ENCODE measurements at places on chromosomes 6 and 20.
A peak's percentile ranks its signal among the peaks of the same experiment; 100 is the strongest.

DNA sequence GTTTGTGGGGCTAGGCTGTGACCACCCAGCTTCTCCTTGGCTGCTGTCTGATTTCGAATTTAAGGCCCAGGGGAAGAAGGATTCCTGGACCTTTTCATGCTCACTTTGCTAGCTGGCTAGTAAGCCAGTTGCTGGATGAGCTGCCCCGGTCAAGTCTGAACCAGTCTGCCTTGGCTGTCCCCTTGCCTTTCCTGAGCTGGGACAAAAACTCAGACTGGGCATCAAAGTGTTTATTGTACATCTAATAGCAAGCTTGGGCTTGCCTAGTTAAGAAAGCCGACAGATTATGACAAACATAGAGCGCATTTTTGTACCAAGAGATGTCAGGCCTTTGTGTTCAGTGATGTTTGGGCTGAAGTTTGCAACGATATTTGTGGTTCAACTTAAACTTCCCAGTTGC, 750 bp upstream of the PAK5 start:
- DNase-seq, result no peak

- no peak for DNase-seq
Observed at GRCh38 chr6:53813801-53814200, 19.0 kb downstream of the LRRC1 start.

- no peak for DNase-seq
Observed at GRCh38 chr6:154538640-154539191, 28.2 kb upstream of the CNKSR3 start.

DNA sequence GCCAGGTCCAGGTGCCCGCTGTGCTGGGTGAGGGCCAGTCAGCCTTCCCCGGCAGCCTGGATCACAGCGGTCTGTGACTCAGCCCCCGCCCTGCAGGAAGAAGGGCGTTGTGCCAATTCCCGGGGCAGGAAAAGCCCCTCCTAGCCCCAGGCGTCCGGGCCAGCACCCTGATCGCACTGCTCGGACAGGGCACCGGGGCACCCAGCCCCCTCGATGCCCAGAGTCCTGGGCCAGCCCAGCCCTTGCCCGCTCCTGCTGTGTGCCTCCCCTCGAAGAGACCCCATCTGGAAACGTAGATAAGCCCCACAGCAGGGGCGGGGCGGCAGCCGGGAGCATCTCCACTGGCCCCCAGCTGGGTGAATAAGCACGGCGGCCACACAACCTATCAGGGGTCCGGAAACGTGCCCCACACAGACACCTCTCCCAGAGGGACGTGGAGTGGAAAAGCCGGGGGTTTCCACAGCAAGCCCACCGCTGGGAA, 9.9 kb downstream of the LAMA5 start:
- peak; percentile 79 for DNase-seq

DNA sequence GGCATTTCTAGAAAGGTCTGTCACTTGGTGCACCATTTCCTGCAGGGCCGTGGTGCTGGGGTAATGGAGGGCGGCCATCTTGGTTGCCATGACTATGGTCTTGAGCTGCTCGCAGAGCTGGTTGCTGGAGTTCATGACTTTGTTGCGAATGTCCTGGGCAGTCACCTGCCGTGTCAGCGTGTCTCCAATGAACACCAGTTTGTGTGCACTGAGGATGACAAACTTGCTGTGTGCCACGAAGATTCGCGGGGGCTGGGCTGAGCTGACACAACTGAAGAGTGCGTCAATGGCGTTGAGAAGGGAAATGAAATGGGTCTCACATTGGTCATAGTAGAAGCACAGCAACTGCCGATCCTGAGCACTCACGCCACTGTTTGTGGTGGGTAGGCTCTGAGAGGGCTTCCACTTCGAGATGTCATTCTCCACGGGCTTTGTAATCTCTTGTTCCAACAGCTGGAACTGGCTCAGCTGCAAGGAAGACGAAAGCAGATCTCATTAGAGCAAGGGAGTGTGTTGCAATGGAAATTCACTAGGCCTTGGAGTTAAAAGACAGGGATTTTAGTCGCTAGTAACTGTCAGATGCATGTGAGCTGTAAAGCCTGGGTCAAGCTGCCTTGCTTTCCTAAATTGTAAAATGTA, 47.1 kb downstream of the NEDD9 start:
- no peak for DNase-seq

DNA sequence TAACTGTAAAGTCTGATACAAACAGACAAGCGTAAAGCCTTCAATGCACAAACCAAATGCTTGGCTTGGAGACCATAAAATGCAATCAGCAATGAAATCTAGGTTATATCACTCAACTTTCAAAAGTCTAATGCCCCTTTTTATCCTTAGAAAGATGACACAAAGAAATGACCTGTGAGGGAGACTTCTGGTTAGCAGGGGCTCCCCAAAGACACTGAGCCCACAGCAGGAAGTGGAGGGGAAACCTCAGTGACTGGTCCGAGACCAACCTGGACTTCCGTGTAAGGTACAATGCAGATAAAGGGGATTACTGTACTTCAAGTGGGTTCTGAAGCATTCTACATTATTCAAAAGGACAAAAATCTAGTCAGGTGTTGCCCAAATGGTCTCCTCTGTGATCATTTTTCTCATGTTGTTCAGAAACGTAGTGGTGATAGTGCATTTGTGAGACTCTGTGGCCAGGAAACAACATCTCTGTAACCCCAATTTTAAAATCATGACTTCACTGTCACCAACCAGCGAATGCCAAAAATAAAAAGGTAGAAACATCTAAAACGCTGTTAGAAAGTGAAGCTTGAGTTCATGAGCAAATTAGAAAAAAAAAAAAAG, 88.2 kb downstream of the HIVEP2 start:
- no peak for DNase-seq

DNA sequence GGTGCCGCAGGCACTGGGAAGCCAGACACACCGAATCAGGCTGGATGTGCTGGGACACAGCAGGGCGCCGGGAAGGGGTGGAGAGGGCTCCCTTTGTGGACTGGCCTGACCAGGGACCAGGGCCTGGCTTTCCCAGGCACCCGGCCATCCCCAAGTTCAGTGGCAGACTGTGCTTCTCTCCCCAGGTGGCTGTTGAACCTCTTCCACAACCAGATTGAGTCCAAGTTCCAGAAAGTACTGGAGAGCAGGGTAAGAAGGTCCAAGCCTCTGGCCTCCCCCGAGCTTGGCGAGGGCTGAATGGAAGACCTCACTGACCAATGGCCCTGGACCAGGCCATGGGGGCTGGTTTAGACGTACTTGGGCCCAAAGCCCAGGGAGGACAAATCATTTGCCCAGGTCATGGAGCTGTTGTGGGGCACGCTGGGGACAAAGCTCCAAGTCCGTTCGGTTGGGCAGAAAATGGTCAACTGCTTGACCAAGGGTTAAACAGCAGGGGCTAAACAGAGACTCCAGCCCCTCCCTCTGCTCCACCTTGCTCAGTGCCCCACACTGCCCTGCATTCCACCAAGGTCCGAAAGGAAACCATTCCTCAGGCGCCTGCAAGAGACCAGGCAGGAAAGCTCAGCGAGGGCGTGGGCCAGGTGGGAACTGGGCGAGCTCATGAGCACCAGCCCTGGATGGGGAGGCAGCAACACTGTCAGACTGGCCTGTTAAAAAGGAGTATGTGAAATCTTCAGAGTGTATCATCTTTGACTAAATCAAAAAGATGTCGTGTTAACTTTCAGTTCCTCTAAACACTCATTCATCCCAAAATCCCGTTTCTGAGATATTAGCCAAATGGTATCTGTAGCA, 9.1 kb downstream of the LBP start:
- DNase-seq, result no peak

- DNase-seq, result peak; percentile 89
Observed at GRCh38 chr6:113447088-113447831, 409.9 kb upstream of the MARCKS start.

DNA sequence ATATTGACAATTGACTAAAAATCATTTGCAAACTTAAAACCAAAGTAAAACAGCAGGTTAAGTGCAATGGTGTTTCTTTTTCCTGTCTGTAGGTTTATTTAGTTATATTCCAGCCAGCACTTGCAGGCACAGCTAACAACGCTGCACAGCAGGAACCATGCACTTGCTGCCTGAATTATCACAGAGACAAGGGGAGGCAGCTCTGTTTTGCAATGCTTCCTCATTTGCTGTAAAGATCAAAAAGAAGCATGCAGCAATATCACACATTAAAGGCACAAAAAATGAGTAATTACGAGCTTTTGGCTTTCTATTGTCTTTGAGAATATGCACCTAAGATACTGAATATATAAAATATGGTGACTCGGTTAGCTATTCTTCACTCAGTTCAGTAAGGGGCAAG, 241.9 kb downstream of the EPHA7 start:
- DNase-seq, result no peak

DNA sequence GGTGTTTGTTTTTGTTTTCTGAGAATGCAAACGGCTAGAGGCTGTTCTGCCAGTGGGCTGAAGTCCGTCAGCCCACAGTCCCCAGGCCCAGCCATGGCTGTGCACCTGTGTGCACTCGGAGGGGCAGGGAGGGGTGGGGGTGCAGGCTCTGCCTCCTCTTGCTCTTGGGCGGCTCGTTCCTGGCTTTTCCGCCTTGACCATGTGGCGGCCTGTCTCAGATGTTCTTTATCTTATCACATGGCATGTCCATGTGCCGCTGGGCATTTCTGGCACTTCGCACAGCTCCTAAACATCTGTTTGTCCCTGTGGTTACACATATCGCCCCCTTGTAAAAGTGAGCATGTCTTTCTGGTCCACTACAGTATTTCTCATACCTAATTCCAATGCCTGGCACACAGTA, 137.0 kb downstream of the CDH4 start:
- no peak for DNase-seq

GRCh38 chr20:51910321-51911050, 108.2 kb upstream of the SALL4 start:
- peak; percentile 50 for DNase-seq

DNA sequence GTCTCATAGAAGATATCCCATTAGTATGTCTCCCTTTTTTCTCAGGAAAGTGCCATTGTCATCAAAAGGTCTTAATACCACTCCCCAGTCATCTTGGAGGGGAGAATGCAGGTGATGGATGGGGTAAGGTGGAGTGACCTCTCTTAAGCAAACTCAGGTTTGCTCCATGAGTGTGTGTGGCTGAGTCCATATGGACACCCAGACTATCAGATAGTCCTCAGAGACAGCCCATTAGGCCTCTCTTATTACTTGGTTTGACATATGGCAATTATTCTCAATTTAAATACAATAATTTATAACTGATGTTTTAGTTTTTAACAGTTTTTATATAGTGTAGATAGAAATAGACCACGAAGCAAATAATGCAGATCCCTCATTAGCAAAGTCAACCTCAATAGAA, 23.2 kb downstream of the LAMA4 start:
- DNase-seq, result no peak

DNA sequence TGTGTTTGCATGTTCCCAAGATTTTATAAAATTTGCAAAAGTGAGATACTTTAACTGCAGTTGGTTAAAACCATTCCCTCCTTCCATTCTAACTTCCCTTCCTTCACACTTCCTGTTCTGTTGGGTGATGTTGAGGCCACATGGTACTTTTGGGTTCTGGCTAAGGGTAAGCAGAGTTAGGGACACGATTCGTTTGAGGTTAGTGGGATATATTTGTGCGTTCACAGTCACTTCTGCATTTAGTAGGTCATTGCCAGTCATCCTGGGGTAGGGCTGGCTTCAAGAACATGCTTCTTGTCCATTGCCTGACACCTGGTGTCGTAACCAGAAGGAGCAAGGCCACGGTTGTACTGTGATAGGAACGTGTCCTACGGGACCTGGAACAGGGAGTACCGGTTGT, 340.1 kb downstream of the ZFAND3 start:
- DNase-seq, result no peak

DNA sequence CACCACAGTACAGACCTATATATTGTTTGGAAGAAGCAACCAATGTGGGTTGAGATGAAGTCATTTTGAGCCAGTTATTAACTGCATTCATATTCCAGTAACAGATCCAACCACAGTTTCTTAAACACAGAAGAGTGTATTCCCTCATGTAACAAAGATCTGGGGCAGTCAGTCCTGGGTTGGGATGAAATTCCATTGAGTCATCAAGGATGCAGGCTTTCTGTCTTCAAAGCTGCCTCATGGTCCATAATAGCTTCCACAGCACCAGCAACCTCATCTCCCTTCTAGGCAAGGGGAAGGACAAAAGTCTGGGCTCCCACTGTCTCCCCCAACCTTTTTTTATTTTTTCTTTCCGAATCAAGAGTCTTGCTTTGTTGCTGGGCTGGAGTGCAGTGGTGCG, 2.9 kb upstream of the SOD2 start:
- DNase-seq, result no peak

- DNase-seq, result no peak
Observed at GRCh38 chr20:29298271-29298590, 1959.2 kb upstream of the DEFB115 start.

- peak; percentile 23 for DNase-seq
Observed at GRCh38 chr6:34115403-34115795, 30.5 kb downstream of the GRM4 start.

GRCh38 chr6:154318721-154319120, 37.9 kb downstream of the IPCEF1 start:
- DNase-seq, result no peak

DNA sequence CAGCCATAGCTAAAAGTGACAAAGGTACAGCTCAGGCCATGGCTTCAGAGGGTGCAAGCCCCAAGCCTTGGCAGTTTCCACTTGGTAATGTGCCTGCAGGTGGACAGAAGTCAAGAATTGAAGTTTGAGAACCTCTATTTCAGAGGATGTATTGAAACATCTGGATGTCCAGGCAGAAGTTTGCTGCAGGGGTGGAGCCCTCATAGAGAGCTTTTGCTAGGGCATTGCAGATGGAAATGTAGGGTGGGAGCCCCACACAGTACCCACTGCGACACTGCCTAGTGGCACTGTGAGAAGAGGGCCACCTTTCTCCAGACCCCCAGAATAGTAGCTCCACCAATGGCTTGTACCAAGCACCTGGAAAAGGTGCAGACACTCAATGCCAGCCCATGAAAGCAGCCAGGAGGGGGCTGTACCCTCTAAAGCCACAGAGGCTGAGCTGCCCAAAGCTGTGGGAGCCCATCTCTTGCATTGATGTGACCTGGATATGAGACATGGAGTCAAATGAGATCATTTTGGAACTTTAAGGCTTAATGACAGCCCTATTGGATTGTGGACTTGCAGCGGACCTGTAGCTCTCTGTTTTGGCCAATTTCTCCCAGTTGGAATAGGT, 1299.4 kb upstream of the MAP3K7 start:
- DNase-seq, result no peak

- no peak for DNase-seq
Observed at GRCh38 chr6:107653183-107653580, 163.3 kb downstream of the SOBP start.

- DNase-seq, result no peak
Observed at GRCh38 chr20:52746190-52746589, 226.0 kb upstream of the TSHZ2 start.

DNA sequence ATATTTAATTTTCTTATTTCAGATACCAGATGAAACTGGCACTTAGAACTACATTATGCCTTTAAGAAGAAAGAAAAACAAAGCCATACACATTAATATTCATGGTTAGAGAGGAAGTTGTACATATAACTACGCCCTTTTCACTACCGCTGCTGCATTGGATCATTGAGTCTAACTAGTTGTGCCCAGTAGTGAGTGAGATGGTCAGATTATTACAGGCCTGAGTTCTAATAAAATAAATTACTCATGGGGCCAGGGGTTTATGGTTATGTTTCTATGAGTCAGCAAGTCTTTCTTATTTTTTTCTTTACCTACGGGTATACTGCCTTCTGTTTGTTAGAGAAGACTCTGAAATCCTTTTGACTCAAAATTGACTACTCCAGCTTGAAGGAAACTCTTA, 11.5 kb downstream of the RIOK1 start:
- DNase-seq, result no peak
